ENCODE measurements at places on chromosomes 4 and X.

DNA sequence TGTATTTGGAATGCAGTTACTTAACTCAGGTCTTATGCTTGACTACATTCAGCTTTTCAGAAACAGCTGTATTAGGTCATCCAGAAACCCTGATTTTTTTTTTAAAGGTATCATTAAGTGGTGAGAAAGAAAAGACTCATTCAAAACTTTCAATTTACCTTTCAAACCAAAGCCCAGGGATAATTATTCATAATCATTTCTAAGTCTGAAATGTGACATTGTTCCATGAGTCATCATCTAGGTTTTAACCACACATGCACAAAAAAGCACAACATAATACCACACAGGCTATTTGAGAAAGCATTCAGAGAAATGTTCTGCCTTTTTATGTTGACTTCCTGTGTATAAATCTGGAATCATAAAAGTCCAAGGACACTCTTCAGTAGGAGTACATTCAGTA is 288.2 kb downstream of the IL1RAPL2 start:
- no peak for DNase-seq

GRCh38 chrX:104707572-104707971 is 141.6 kb downstream of the IL1RAPL2 start:
- no peak for DNase-seq

- no peak for DNase-seq
These were observed 47.3 kb upstream of the DOCK11 start for GRCh38 chrX:118448273-118448783.

DNA sequence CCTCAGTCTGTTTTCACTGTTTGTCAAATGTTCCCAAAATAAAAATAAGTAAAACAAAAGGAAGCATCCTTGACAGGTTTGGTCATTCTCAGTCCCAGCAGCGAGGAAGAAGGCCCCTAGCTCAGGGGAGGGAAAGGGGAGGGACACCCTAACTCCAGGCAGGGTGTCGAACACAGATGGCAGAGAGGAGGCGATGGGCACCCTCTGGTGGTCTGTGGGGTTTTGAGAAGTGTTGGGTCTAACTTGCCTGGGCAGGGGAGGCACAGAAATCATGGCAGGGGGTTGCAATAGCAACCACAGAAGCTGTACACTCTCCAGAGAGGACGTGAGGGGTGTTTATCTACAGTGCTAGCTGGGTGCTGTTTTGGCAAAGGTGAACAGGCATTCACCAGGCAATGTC is 229.8 kb upstream of the SFRP2 start:
- DNase-seq: no peak

DNA sequence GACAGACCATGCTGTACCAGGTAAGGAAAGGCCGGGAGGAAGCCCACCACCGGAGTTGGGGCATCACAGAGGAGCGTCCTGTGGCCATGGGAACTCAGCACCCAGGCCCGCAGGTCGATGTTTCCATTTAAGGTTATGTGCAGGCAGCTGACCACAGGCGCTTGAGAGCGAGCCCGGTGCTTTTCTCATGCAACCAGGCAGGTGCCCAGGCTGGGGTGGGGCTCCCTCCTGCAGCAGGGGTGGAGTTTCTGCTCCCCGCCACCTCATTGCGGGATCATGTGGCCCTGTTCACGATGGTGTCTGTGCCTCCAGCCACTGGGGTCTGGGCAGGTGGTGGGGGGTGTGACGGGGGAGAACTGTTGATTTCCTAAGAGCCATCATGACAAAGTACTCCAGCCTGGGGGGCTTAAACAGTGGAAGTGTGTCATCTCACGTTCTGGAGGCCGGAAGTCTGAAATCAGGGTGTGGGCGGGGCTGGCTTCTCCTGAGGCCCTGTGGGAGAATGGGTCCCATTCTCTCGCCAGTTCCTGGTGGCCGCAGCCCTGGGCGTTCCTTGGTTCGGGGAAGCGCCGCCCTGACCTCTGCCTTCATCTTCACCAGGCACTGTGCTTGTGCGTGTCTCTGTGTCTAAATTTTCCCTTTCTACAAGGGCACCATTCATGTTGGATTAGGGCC is 60.9 kb downstream of the CPZ start:
- peak; percentile 65 for DNase-seq

- no peak for DNase-seq
These were observed 81.7 kb upstream of the CHRDL1 start for GRCh38 chrX:110877326-110877725.

- DNase-seq: no peak
These were observed 55.3 kb upstream of the NOCT start for GRCh38 chr4:138960175-138960710.

DNA sequence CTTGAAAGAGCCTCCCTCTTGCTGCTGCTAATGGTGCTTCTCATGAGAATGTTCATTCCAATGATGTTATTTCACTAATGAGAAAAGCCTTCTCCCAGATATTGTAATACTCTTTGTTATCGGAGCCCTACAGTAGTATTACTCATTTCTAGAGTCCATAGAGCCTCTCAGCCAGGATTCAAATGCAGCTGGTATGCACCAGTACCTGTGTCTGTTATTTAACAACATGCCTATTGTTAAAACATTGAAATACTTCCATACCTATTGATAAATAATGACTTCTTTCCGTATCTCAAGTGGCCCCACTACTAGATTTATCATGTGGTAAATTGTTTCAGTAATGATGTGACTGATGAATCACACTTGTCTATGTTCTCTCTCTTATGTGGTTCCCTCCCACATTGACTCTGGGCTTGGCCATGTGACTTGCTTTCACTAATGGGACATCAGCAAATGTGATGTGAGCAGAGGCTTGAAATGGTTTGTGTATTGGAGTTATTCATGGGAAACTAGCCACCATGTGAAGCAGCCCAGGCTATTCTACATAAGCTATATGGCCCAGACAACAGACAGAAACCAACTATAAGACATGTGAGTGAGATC is 207.6 kb downstream of the THOC2 start:
- no peak for DNase-seq

GRCh38 chrX:30373951-30374350 is 64.8 kb upstream of the NR0B1 start:
- DNase-seq: no peak

DNA sequence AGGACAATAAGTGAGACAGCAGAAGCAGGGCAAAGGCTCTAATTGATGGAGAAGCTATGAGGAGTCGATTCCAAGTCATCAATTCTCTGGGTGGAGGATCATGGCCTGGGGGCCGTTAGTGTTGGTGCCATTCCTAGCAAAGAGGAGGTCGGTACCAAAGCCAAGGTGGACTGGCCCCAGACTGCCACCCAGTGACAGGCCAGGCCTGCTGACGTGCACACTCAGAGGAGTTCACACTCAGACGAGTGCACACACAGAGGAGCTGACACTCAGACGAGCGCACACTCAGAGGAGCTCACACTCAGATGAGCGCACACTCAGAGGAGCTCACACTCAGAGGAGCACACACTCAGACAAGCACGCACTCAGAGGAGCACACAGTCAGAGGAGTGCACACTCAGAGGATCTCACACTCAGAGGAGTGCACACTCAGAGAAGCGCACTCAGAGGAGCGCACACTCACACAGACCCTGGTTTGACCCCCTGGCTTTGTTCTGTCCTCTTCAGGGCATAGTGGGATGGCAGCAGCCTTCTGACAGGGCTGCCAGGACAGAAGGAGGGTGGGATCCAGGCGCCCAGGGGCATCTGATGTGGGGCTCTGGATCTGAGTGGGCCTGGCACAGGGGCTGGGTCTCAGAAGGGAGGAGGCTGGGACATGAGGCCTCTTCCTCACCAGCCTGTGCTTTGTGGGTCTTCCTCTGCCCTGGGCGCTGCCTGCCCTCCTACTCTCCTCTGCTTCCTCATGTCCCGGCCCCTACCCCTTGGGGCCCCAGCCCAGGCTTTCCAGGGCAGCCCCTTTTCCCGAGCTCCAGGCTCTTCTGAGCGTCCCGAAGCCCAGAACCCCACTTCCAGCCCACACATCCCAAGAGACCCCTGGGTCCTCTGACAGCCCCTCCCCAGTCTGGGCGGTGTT is 41.7 kb upstream of the NKX1-1 start:
- DNase-seq: peak; percentile 49

DNA sequence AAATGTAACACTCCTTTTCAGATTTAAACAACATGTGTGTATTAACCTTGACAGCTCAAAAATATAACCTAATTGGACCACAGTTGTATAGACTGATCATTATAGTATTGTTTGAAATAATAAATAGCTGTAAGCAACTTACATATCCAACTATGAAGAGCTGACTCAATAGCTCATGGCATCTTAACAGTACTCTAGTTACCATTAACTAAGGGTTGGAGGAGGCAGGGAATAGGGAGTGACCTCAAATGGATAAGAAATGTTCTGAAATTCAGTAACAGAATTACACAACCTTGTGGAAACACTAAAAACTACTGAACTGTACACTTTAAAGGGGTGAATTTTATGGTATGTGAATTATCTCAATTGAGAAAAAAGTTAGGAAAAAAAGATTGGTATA is 136.5 kb upstream of the CPEB2 start:
- DNase-seq: no peak

GRCh38 chr4:110622841-110623717 is at the start of gene PITX2:
PITX2 (minus strand) TSS chr4:110623077; CDS start chr4:110622460, 617 bp downstream.
- DNase-seq: peak; percentile 85

GRCh38 chr4:150591904-150592303 is 10.0 kb downstream of the MAB21L2 start:
- DNase-seq: no peak

- DNase-seq: no peak
These were observed 328.3 kb downstream of the DHX15 start for GRCh38 chr4:24256066-24256465.

DNA sequence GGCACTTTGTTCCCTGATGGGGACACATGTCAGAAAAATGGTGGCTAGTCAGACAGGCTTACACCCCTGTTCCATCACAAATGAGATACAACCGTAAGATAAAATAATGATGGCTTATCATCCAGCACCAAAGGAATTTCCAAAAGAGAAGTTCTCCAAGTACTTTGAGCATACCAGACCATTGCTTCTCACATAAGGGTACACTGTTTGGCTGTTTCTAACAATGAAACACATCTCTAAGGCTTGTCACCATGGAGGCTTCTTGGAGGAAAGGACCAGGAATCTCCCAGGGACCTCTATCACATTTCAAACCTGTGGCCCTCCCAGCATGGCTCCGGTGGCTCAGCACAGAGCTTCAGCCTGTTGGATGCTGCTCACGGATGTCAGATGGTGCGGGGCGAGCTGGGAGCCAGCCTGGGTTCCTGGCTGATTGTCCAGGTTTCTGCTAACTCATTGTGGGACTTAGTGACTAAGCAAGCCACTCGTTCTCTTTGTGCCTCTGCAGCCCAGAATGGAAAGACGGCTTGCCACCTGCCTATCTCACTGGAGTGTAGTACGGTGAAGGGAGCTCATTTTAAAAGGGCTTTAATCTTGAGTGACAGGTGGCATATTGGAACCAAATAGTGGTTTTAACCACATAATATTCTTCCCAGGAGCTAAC is 54.5 kb downstream of the FHDC1 start:
- DNase-seq: no peak

DNA sequence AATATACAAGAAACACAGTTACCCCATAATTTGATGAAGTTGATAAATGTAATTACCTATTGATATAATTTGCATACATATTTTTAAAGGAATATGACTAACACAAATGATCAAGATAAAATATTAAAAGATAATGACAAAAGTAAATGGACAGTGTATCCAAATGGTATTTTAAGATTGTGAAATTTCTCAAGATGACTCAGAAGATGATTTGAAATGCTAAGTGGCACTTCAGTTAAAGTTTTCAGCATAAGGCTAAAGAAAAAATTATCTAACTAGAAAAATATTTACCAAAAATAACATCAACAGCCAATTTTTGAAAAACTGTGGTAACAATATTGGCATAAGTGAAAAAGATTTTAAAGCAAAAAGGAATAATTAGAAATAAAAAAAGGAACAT is 248.4 kb upstream of the NDST4 start:
- DNase-seq: no peak

GRCh38 chr4:13955551-13955950 is 328.0 kb upstream of the BOD1L1 start:
- no peak for DNase-seq

DNA sequence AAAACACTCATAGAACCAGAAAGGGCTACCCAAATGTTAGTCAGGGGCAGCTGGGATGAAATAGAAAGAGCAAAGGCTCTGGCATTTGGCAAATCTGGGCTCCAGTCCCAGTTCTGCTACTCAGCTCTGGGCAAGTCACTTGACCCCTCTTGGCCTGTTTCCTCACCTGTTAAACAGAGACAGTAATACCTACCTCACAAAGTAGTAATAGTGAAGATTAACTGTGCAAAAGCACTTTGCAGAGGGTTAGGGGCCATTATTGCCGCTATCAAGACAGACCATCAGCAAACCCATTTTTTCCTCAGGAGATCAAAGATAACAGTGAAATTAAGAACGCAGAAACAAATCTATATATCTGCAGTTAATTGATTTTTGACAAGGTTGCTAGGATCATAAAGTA is 20.6 kb downstream of the ZBTB33 start:
- DNase-seq: no peak

- DNase-seq: no peak
These were observed 46.3 kb upstream of the FAM241A start for GRCh38 chr4:112098841-112099530.

GRCh38 chr4:76312457-76312856 is 5.9 kb downstream of the STBD1 start:
- no peak for DNase-seq

- DNase-seq: no peak
These were observed 76.6 kb downstream of the PTPN13 start for GRCh38 chr4:86670756-86671155.

- DNase-seq: no peak
These were observed 39.5 kb downstream of the CD40LG start for GRCh38 chrX:136687457-136687856.

GRCh38 chr4:175560604-175561003 is 251.5 kb downstream of the GPM6A start:
- no peak for DNase-seq

- DNase-seq: no peak
These were observed 122.5 kb upstream of the GALNT7 start for GRCh38 chr4:173046144-173046543.

DNA sequence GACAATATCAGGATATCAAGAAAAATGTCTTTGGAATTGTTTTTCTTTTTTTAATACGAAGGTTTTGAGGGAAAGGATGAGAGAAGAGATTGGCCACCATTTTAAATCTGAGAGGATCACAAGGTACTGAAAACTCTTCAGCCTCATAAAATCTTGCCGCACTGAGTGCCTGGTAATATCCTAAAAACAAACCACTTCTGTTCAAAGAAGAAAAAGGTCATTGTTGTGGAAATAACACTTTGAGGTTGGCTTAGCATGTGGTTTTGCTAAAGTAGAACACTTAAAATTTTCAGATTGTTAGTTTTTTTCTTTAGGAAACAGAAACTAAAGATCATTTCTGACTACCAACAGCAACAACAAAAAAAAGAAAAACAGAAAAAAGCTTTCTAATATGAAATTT is 1.0 kb upstream of the CLDN22 start:
- no peak for DNase-seq

GRCh38 chr4:39044956-39045826 is 13.0 kb upstream of the TMEM156 start:
- no peak for DNase-seq

- no peak for DNase-seq
These were observed 50.4 kb downstream of the GSTCD start for GRCh38 chr4:105758958-105759357.

DNA sequence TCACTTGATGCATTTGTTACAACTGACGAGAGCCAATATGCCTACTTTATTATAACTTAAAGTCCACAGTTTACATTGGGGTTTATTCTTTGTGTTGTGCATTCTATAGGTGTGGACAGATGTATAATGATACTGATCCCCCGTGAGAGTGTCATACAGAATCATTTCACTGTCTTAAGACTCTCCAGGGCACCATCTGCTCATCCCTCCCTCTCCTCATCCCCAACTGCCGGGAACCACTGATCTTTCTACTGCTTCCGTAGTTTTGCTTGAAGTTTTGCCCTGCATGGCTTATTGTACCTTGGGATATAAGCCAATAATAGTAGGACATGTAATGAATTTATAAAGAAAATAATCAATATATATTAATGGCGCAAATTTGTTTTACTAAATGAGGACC is 137.8 kb upstream of the MSX1 start:
- no peak for DNase-seq

Measured in coronary artery (tissue), 2 donors.